OCI-M1 (cell line): ENCODE measurements at places on chromosomes 1 and 21.

GRCh38 chr1:67830928-67831830 lies 2.1 kb downstream of the GNG12 start:
- DNase-seq: no peak

DNA sequence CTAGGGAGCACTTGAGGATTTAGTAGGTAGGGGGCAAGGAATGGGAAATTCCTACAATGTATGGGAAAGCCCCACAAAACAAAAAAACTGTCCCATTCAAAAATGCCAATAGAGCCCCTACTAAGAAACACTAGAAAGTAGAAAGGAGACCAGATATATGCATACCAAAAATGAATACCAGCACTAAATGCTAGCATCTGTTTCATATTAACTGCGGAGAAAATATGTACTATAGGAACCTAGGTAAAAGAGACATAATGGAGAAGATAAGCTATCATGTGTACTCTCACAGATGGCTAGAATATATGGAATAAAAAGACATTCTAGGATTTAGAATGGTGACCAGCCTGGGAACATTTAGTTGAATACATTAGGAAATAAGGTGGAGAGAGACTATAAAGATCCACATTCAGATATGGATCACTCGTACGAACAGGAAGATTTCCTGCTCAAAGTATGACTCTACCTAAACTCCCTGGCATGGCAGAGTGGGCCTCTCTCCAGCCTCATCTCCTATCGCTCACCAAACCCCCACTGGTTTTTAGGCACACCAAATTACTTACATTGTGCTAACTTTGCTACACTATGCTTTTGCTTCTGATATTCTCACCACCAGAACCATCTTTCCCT lies 18.3 kb downstream of the ZNHIT6 start:
- DNase-seq: no peak

- no peak for DNase-seq
Measured at GRCh38 chr1:77288275-77288674, 6.5 kb downstream of the AK5 start.

GRCh38 chr1:225768662-225769426 lies 8.8 kb upstream of the SRP9 start:
- DNase-seq: peak; percentile 39

DNA sequence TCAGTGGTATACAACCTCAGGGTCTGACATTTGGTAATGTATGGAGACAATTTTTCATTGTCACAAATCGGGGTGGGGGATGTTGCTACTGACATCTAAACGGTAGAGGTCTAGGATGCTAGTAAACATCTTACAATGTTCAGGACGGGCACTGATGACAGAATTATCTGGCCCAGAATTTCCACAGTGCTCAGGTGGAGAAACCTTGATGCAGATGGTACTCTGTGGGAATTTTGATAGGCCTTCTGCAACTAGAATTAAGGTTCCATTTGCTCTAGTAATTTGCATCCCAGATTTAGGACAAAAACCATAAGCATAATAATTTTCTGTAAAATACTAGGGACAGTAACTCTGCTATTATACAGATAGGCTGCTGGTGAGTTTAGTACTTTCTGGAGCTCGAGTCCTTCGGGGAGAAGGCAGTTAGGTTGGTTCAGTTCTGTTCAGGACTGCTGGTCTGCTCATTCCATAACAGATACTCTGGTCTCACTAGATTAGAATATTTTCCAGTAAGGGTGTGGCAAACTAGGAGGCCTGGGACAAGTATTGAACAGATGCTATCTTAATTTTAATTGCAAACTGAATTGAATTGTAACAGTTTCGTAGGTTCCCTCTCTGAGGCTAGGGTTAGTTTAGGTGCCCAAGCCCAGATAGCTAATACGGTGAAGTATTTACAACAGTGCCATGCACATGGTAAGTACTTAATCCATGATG lies 11.4 kb downstream of the METTL13 start:
- DNase-seq: no peak

DNA sequence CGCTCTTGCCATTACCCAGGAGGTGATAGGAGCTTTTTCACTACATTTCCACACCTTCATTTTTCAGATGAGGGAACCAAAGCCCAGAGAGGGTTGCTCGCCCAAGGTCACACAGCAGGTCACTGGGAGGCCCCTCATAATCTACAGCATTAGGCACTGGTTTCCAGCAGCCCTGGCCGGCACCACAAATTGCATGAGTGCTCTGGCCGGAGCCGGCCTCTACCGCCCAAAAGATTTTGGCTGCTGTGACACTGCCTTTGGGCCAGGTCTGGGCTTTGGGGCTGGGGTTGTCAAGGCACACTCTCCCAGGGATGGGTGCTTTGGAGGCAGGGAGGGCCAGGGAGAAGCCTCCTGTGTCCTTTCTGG lies 15.4 kb downstream of the DHRS3 start:
- DNase-seq: no peak

DNA sequence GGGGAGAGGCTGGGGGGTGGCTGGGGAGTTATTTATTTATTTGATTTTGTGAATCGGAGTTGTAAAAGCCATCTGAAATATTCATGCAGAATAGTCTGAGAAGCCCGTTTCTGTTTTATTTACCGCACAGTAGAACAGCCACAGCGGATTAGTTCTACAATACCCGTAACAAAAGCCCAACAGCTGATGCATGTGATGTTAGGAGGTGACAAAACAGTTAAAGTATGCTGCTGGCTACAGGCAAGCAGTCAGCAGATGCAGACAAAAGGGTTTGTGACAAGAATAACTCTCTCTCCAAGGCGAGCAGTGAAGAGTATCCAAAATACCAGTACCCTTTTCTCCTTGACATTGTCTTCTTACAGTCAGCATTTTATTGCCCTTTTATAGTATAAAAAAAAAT lies 42.0 kb downstream of the PROX1 start:
- DNase-seq: no peak

DNA sequence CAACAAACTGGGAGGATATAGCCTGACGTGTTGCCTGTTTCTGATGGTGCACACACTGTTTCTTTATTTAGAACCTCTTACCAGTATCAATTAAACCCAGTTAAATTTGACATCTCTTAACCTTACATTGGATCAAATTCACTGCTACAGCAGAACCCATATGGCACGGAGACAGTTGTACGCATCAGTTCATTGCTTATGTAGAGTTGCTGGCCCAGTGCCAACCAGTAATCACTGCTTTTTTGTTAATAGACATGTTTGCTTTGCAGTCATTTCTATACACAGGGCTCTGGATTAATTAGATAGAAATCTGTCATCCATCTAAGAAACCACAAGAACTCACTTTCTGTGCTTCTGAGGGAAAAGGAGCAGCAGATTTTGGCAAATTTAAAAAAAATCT lies 154.0 kb downstream of the RWDD3 start:
- no peak for DNase-seq

- no peak for DNase-seq
Measured at GRCh38 chr1:170660281-170660713, 3.6 kb upstream of the PRRX1 start.

DNA sequence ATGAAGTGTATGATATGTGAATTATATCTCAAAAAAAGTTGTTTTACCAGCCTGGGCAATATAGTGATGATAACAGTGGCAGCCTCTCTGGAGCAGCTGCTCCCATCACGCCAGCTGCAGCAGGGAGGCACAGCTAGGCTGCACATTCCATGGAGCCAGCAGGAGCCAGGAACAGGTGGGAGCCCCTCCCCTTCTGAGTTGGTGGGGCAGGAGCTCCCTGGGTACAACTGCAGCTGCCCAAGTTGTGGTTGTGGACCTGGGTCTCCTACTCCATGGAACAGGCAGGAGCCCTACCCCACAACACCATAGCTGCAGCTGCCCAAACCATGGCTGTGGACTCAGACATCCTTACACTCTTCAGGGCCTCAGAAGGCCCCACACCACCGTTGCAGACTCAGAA lies 21.7 kb upstream of the FNBP1L start:
- no peak for DNase-seq

- DNase-seq: peak; percentile 22
Measured at GRCh38 chr1:40663324-40664166, 1.9 kb downstream of the RIMS3 start.

DNA sequence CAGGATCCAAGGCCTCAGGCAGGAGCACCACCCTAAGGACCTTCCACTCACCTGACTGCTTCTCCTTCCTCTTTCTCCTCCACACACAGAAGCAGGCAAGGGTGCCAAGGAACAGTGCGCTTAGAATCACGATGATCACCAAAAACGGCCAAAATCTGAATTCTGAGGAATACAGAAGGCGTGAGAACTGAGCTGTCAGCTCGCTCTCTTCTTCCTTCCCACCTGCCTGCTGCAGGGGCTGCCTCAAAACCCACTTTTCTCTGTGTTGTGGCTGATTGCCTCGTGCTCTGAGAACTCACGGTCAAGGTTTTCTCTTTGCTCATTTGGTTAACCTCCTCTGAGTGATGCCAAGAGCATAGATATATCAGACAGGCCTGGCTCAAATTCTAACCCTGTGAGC lies 23.8 kb downstream of the CD244 start:
- no peak for DNase-seq

DNA sequence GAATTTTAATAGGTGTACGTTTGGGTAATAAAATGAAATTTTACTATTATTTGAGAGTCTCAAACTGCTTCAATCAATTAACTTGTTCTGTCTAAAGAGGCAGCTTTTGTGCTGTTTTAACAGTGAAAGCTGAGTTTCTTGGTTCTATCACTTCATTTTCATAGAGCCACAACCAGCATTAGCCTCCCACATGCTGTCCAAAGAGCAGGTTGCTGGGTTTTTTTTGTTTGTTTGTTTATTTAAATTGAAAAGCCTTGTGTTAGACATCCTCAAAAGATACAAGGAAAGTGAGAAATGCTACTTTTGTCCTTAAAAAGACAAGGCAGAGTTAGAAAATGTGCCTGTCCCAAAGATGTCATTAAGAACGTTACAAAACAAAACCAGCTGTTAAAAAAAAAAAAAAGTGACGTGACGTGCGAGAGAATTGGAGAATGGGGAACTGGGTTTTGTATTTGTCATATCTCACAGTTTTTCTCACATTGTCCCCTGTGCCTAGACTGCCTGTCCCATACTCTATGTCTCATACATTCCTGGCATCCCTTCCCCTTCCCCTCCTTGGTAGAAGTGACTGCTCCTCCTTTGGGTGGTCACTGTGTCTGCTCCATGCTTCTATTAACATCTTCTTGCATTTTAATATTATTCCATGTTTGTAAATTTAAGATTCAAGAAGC lies 63.1 kb upstream of the CD34 start:
- peak; percentile 50 for DNase-seq

DNA sequence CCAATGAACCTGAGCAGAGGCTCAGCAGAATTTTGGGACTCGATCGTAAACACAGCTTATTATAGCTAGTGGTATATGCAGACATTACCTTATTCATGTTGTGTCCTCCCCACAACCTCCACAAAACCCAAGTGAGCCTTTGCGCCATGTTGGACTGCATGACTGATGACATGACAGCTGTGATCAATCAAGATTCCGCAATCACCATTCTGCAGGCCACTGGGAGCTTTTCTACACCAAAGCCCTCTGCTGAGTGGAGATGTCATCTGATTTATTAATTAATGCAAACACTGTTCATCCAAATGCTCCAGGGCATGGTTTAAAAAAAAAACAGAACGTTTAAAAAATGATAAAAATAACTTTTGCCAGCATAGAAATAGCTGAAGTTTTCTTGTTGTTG lies 7.9 kb upstream of the SRP9 start:
- DNase-seq: no peak

GRCh38 chr1:62286786-62287224 lies 32.4 kb downstream of the KANK4 start:
- DNase-seq: no peak

GRCh38 chr1:172585861-172586260 lies 52.9 kb downstream of the SUCO start:
- DNase-seq: no peak

GRCh38 chr1:212118872-212119260 lies 83.3 kb downstream of the DTL start:
- no peak for DNase-seq

GRCh38 chr1:36251794-36252481 lies 27.7 kb downstream of the THRAP3 start:
- no peak for DNase-seq

- peak; percentile 85 for DNase-seq
Measured at GRCh38 chr1:40849801-40850592, 12.2 kb downstream of the CITED4 start.

- DNase-seq: no peak
Measured at GRCh38 chr1:230958370-230958769, 20.3 kb downstream of the TTC13 start.

DNA sequence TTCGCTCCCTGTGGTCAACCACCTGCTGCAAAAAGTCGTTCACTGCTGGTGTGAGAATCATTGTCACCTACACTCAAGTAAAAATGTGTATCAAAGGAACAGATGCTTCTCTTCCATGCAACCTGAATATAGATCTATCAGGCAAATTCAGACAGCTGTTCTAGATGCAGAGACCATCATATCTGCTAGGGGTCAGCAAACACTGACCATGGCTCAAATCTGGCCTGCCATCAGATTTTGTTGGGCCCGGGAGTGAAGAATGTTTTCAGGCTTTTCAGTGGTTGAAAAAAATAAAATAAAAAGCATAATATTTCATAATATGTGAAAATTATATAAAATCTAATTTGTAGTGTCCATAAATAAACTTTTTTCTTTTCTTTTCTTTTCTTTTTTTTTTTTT lies 199.6 kb downstream of the RGS7 start:
- no peak for DNase-seq

DNA sequence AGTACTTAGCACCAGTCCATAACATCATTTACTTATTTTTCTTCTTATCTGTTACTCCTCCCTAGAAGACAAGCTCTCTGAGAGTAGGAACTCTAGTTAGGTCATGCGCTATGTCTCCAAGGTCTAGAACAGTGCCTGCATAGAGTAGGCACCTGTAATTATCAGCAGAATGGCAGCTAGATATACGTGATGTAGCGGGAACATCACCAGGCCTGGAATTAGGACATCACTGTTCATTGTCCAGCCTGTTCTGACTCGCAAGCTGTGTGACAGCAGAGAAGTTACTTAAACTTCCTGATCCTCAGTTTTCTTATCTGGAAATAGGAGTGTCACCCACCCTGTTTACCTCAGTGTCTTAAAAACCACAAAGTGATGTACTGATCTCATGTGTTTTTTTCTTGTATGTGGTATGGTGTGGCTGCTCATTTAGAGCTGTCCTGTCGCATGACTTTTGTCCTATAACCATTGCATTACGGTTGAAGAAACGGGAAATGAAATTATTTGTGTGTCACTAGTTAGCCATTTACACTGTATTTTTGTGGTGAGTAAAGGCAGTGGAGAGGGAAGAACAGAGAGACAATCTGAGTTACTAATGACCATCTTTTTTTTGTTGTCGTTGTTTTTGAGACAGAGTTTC lies 37.1 kb upstream of the EXO1 start:
- peak; percentile 39 for DNase-seq

GRCh38 chr1:71307451-71307850 lies 226.6 kb upstream of the ZRANB2 start:
- peak; percentile 67 for DNase-seq

GRCh38 chr1:3999941-4000735 lies 100.1 kb upstream of the C1orf174 start:
- DNase-seq: no peak
